ENCODE measurements at places on chromosomes 4 and X.

GRCh38 chrX:119729408-119730201 lies 28.8 kb upstream of the SOWAHD start:
- no peak for DNase-seq

DNA sequence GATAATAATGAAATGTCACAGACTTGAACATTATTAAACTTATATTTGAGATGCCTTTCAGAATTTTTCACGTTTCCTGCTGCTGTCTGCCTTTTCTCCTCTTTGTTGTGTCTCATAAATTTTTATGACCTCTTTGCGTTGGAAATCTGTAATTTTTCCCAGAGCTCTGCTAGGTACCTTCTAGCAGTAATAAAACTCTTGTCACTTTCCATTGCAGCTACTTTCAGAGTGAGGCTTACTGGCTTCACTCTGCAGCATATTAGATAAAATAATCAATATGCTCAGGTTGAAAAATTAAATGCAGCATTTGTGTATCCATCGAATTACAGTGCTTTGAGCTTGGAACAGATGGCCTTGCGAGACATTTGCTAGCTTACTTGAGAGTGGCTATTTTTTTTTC lies 689.0 kb downstream of the GRID2 start:
- no peak for DNase-seq

DNA sequence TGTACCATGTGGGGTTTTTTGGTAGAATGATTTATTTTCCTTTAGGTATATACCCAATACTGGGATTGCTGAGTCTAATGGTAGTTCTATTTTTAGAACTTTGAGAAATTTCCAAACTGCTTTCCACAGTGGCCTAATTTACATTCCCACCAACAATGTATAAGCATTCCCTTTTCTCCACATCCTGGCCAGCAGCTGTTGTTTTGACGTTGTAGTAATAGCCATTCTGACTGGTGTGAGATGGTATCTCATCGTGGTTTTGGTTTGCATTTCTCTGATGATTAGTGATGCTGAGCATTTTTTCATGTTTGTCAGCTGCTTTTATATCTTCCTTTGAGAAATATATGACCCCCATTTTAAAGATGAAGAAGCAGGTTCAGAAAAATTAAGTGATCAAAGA lies 153.7 kb downstream of the CBR4 start:
- DNase-seq, result no peak

GRCh38 chr4:40750461-40751258 lies 905 bp downstream of the NSUN7 start:
- no peak for DNase-seq

- DNase-seq, result peak; percentile 27
Measured at GRCh38 chr4:123418351-123418931, 21.8 kb downstream of the SPRY1 start.

DNA sequence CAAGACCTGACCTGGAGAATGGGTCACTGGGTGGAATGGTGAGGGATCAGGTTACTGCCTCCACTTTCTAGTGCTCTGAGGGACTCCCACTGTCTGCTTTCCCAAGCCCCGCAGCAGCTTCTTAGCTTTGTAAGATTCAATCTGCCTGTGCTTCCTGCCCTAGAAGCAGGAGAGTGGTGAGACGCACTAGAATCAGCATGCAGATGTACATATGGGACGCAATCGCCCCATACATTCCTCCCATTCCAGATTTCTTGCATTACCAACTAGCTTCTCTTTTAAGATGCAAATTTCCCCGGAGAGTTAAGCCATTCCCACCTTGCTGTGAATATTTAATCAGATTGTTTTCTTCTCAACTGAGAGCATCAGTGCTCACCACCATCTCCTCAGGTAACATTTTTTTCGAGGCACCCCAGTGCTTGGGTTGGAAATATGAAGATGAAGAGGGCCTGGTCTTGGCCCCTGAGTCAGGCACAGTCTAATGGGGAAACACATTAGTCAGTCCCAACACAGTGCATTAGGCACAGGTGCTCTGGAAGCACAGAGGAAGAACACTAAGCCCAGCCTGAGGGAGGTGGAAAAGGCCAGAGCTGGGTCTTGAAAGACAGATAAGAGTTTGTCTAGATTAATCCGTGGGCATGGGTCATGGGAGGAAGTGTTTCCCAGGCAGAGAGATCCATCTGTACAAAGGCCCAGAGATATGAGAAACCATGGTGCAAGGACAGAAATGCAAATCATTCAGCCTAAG lies 66.7 kb upstream of the PRPS1 start:
- DNase-seq, result no peak

DNA sequence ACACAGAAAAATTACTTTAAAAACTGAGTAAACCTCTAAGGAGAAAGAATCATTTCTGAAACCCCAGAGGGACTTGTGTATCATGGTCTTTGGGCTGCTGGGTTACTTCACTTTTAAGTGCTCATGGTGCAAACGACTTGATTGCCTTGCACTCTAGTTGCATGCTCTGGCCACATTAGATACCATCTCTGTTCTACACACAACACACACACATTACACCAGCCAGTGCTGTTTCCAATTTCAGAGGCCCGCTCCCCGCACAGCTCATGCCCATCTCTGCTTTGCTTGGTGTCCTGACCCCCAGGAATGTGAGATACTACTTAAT lies 2.1 kb downstream of the PPP3CA start:
- no peak for DNase-seq

Measured in NCI-H2081 treated with DMSO at 0.1 percent for 48 hours (cell line).